T-helper 2 cell treated with Interferon-gamma antibody and Interleukin-4, amounts not matched to agents 5 μg/mL and 100 μg/mL, for 36 hours (primary cell): ENCODE measurements at places on chromosomes 2 and 18.

- no peak for DNase-seq
Measured at GRCh38 chr18:75211002-75211621, 515 bp downstream of the TSHZ1 start.

- DNase-seq = no peak
Measured at GRCh38 chr2:129144082-129144791, 825.6 kb upstream of the HS6ST1 start.

DNA sequence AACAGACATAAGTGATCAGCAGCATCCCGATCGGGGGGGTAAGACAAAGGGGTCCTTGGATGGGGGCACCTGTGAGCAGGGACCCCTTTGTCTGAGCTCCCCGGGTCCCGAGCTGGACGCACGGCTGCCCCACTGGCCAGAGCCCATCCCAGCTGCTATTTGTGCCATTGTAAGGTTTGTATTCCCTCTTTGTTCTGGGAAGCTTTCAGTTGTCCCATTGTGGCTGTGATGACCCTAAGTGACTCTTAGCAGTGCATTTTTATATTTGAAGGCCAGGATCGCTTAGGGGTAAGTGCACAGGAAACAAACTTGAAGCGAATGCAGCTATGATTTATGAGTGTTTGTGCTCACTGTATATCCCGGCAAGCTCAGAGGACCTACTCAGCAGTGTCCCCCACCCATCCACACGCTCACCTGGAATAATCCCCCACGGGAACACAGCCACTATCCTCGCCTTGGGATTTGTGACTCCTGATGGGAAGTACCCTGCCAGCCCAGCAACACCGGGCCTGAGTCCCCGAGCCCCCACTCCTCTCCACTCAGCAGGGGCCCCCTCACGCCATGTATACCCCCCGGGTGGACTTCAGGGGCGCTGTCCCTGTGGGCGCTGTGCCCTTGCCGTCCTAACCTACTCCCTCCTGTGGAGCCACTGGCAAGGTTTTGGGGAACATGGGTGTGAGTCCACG lies 80.1 kb downstream of the MBP start:
- no peak for DNase-seq

GRCh38 chr18:70068981-70069380 lies 121.3 kb upstream of the CD226 start:
- no peak for DNase-seq

DNA sequence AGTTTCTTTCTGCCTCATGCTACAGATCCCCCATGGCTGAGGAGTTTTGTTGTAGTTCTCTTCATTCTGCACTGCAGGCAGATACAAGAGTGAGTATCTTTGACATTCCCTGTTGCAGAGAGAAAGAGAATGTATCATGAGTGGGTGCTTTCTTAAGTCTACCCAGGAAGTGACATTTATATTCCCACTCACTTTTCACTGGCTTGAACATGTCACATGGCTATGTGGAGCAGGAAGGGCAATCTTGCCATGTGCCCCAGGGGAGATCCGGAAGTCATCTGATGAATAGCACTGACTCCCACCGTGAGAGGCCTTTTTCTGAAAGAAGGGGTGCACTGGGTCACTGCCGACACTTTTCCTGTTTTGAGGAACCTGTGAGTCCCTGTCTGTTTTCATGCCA lies 66.4 kb upstream of the BOD1L2 start:
- no peak for DNase-seq

GRCh38 chr2:137973280-137973679 lies 9.0 kb downstream of the HNMT start:
- no peak for DNase-seq

GRCh38 chr2:75047189-75047991 lies 88.9 kb downstream of the POLE4 start:
- no peak for DNase-seq

- no peak for DNase-seq
Measured at GRCh38 chr2:196677404-196677803, 37.9 kb downstream of the CCDC150 start.

DNA sequence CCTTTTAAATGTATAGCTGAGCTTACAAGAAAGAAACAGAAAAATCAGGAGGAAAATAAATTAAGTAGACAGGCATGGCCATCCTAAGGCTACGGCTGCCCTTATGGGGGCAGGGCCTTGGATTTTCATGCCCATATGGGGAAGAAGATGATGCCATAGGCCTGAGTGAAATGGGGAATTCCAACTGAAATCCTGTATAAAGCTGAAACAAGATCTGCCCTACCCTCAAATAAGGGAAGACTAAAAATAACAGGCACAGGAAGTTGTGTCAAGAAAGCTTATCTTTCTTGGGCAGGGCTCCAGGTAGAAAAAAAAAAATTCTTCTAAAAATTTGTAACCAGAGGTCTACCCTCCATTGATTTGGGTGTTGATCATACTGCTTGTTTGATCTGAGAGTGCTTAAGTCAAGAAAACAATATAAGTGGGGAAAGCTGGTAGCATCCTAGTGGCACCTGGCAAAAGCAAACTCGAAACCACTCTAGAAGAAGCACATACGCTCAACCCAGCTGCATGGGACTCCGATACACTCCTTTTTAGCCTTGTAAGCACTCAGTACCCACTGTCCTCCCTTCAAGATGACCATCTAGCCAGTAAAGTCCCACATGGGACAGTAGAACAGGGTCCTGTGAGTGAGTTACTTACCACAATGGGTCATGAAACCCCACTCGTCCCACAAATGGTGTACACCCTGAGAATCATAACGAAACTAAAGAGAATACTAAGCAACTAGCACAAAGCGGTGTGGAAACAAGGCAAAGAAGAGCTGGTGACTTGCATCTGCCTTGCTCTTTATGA lies 22.3 kb downstream of the DNAH7 start:
- DNase-seq = no peak

DNA sequence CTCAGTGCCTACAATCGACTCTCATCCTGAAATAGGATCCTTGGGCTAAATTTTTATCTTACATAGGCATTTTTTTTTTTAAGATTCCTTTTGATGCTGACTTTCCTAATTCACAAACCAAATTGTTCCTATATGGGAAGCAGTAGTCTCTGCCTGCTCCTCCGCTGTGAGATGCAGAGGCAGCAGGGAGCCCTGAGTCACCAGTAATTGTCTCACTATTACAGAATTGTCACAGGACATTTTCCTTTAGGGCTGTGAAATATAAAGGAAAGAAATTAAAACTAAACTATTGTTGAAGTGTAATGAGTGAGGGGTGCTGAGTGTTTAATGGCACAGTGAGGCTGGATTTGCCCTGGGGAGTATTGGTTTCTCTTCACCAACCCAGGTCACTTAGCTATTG lies 63.8 kb downstream of the MYO3B start:
- no peak for DNase-seq

GRCh38 chr2:176072292-176072669 lies 11.5 kb downstream of the EVX2 start:
- DNase-seq = no peak

DNA sequence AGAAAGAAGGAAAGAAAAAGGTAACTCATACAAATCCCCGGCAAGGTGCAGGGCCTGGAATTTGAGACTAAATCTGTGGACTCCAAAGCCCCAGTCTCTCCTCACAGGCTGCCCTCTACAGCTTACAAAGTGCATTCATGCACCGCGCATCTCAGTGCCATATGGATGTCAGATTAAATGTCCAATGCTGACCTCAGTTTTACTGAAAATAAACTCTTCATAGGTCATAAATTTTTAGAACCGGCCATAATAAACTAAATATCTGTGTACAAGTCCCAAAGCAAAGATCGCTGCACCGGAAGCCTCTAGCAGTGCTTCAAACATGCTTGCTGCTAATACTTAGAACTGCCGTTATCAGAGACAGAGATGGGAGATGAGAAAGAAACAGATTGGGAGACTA lies 17.7 kb downstream of the ST6GAL2 start:
- DNase-seq = no peak

DNA sequence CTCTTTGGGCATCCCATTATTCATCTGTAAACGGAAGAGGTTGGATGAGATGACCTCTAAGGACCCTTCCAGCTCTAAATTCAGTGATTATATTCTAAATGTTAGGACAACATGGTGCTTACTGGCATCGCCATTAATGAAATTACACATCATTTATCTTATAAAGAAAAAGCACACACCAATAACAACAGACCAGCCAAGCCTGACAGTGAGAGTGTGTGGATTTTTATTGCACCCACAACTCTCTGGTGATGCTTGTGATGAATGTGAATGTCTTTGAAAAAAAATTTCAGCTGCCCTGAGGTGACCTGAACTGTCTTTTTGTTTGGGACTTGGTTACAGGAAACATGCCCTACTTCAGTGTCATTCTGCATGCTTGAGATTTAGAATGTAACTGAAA lies 513.3 kb upstream of the NRP2 start:
- DNase-seq = no peak

DNA sequence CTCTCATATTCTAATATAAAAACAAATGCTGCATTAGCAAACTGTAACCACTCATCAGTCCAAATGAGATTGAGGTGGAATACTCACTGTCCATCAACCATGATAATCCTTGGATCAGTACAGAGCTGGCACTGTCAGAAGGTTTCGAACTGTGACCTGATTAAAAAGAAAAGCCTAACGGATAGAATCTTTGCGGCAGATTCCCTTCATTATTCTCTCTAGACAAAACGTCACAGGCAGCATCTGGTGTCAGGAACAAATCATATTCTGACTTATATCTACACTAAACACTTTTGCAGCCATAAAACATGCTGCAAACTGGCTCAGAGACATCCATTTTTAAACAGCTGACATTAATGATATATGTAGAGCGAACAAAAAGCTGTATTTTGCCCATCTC lies 677.7 kb upstream of the NXPH2 start:
- DNase-seq = no peak

- DNase-seq = no peak
Measured at GRCh38 chr2:109059474-109060165, 69.4 kb upstream of the SH3RF3 start.

DNA sequence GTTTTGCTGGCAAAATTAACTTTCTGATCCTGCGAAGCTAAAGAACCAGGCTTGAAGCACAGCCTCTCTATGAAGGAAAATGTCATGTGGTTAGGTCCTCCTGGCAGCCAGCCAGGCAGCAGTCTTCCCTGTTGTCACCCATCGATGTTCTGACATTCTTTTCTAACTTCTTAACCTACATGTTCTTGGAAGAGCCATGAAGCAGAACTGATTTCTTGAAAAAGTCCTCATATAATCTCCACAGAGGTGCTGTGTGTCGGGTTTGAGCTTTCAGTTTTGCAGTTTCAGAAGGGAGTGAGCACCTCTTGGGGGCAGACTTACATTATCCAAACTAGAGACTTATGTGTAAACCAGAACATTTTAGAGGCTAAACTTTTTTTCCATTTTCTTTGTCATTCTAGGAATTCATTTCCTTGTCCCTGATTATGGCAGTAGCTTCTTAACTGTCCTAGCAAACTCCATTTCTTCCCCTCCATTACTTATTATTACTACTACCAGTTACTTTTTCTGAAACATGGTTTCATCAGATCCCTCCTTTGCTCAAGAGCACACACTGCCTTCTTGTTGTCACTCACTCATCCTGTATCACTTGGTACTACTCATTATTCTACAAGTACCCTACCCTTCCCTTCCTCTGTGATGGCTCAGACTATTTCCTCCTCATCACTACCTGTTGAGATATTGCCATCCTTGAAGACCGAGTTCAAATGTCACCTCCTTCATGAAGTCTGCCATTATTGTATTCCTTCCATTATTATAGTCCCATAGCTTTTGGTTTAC lies 31.1 kb downstream of the DOK1 start:
- DNase-seq = no peak

- no peak for DNase-seq
Measured at GRCh38 chr2:150608341-150608740, 120.9 kb upstream of the RND3 start.

GRCh38 chr2:85601771-85602475 lies 575 bp downstream of the TMEM150A start:
- no peak for DNase-seq

DNA sequence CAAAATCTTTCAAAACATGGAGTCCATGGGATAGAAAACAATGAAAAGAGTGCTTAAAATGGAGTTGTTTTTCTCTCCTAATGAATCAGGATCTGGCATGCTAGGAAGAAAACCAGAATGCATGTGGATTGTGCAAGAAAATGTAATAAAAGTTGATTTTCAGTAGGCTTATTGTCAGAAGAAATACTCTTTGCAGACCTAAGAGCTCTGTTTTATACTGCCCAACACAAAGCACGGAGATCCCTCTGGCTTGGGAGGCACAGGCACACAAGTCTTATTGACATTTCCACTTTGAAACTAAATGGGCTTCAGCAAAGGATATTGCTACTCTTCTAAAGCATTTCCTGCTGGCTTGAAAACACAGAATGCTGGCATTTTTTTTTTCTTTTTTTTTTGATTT lies 15.5 kb upstream of the DAPL1 start:
- no peak for DNase-seq

GRCh38 chr2:74379851-74380789 lies at the start of gene DCTN1:
DCTN1 (minus strand) TSS chr2:74380311; CDS start chr2:74380037, 274 bp downstream.
- DNase-seq = no peak

- no peak for DNase-seq
Measured at GRCh38 chr2:60551240-60552077, 2.0 kb downstream of the BCL11A start.

GRCh38 chr2:120443946-120444345 lies 98.0 kb downstream of the INHBB start:
- DNase-seq = no peak

- no peak for DNase-seq
Measured at GRCh38 chr2:43819491-43820163, 19.0 kb downstream of the ABCG5 start.
